ENCODE measurements at places on chromosomes 16 and 17. TPM values are rescaled to one million over a fixed set of nuclear protein-coding genes. Genes with fewer than 3 reads are reported as not detected.

DNA sequence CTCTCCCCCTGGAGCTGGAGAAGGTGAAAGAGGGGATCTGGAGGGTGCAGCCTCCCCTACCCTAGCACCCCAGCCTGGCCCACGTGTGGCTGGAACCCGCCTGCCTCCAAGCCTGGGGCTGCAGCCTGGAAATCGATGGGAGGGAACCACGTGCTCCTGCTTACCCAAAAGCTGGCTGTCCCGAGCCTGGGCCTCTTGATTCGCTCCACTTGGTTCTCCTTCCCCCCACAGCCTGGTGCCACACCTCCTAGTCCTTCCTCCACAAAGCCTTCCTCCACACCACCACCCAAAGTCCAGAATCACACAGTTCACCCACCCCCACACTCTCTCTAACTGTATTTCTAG, 29.3 kb downstream of the CFAP20 start:
- no peak for DNase-seq

DNA sequence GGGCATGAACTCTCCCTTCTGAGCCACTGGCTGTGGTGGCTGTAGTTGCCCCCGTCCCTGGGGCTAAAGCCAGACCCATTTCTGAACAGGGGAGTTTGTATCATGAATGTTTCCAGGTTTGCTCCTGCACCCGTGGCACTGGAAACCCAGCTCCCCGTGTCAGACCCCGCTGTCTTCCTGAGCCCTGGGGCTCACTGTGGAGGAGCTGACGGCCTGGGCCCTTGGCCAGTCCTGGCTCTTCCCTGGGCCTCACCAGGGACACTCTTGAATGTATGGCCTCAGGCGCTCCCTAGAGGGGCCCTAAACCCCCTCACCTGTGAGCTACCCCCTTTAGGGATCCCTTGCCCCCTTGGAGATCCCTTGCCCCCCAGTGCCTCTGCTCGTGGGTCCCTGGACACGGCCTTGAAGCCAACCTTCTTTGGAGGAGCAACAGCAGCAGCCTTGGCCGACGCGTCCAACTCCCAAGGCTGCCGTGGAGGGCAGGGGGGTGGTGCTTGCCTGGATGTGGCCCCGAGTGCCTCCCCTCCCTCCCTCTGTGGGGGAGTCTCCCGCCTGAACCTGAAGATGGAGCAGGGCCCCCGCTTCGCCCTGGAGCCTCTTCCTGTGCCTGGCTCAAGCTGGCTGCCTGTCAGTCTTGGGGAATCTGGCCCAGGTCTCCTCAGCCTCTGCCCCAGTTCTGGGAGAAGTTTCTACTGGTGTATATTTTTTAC, 15.9 kb downstream of the CASKIN2 start:
- DNase-seq = no peak

The CNGB1 gene
- 0.55 TPM for total RNA-seq

The DRC3 gene
- 1.4 TPM for total RNA-seq

The ACOX1 gene
- total RNA-seq = 272 TPM

GRCh38 chr16:11565665-11566064, 21.1 kb downstream of the LITAF start:
- no peak for DNase-seq

The SPNS2 gene
- total RNA-seq = 11.0 TPM

The CDT1 gene
- total RNA-seq = 20.9 TPM

The GPR139 gene
- not detected for total RNA-seq

DNA sequence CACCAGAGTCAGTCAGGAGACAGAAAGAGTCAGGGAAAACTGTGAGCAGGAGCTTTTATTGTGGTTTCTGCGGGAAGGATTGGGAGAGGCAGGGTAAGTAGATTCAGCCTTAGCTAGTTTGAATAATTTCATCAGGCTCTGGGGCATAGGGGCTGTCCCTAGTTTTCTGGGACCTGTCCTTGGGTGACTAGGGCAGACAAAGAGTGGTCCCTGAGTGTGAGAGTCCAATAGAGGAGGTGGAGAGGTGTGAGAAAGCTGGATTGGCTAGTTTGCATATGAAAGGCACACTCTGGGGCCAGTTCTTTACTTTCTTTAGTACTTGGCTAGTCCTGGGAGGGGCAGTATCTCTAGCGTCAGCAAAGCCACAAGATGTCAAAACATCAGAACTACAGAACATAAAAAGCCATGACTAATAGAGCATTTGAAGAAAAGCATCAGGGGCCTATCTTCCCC, 255.6 kb downstream of the HS3ST3A1 start:
- no peak for DNase-seq

GRCh38 chr16:71775949-71776348, 32.7 kb downstream of the AP1G1 start:
- no peak for DNase-seq

GRCh38 chr16:79970551-79971236, 370.2 kb upstream of the MAF start:
- DNase-seq = no peak

DNA sequence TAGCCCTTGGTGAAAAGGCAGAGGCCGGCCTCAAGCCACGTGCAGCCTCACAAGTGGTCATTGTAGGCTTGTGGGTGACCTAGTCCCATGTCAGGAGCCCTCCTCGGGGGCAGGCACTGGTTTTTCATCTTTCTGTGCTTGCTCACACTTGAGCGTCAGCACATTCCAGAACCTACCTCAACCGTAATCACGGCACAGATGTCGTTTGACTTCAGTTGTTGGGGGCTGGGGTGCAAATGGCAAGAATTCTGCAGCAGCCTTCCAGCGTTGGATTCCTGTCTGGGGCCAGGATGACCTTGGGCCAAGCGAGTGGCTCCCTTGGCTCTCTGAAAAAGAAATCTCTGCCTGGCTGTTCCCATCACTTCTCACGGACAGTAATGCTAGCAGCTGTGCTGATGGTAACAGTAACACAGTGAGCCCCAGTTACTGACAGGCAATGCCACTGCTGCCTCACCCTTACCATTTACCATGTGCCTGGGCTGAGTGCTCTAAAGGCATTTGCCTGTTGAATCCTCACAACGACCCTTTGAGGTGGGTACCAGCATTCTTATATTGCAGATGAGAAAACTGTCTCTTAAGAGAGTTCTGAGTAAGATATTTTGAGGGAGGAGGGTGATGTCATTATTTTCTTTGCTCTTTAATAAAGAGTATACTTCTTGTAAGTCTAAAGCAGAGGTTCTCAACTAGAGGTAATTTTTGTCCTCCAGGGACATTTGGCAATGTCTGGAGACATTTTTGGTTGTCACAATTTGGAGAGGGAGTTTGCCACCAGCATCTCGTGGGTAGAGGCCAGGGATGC, 46.5 kb downstream of the KSR1 start:
- no peak for DNase-seq

DNA sequence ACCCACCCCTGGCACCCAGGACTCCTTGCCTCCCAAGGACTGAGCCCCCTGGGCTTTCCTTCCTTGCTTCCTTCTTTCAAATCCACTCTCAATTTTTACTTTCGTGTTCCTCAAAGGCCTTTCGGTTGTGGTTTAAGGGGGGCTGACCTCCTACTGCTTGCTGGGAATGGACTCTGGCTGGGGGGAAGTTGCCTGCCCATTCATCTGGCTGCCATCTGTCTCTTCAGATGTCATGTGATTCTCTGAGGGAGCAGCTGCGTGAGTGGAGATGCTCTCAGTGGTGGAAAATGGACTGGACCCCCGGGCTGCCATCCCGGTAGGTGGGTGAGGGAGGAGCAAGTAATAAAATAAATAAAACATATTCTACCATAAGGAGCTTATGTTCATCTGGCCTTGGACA, 93.8 kb upstream of the RPRML start:
- DNase-seq = no peak

- no peak for DNase-seq
These were observed 4.9 kb downstream of the CDH11 start for GRCh38 chr16:65116818-65117430.

The ASB16 gene
- total RNA-seq = 0.29 TPM

DNA sequence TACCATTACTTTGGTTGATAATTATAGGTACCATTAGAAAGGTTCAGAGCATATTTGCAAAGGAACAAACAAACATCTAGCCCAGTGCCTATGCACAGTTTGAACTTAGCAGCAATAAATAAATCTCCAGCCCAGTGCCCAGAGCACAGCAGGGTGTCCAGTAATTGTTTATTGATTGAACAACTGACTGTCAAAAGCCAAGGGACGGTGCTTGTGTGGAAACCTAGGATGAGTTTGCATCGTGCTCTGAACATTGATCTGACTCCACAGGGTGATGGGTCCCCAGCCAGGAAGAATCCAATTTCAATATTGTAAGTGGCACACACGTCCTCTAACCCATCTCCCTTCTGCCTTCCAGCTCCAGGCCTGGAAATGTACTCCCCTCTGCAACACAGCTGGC, 625.5 kb upstream of the C16orf82 start:
- no peak for DNase-seq

The TBC1D3C gene
- not detected for total RNA-seq

GRCh38 chr17:72747501-72747900, 345.0 kb downstream of the SLC39A11 start:
- no peak for DNase-seq

DNA sequence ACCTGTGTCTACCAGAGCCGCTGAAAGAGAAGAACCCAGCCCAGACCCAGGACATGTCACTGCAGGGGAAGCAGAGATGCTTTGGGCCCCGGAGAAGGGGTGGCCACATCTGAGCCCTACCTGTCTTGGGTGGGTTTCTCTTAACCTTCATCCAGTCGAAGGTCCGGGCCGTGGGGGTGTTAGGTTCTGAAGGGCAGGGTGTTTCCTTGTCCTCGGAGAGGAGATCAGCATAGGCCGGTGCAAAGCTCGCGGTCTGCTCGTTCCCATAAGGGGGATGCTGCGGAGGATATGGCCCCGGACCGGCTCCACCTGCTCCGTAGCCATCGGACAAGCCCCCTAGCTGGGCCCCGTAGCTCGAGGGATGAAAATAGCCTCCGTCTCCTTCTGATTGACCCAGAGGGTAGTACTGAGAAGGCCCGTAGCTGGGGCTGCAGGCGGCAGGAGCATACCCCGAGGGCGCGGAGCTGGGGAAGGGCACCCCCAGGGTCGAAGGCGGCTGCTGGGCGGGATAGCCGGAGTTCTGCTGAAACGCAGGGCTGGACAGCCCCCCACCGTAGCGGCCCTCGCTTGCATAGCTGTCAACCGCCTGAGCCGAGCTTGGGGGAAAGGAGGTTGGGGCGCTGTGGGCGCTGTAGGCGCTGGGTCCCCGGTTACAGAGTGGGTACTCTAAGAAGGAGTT, 464 bp downstream of the HOXB1 start:
- DNase-seq = no peak

DNA sequence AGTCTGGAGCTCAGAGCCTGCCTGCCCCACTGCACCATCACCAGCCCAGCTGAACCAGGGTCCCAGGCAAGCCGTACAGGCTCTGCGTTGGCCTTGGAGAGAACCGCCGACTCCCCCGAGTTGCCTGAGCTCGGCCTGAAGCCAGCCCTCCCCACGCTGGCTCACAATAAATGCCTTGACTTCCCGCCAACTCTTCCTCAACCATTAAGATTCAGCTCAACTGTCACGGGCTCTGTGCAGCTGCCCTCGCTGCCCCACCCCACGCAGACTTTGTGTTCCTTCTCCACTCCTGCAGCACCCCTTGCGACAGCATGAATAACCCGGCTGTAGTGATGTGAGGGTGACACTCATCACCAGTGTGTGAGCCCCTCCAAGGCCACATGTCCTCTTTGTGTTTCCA, 4.8 kb upstream of the QPRT start:
- DNase-seq = peak; percentile 78

DNA sequence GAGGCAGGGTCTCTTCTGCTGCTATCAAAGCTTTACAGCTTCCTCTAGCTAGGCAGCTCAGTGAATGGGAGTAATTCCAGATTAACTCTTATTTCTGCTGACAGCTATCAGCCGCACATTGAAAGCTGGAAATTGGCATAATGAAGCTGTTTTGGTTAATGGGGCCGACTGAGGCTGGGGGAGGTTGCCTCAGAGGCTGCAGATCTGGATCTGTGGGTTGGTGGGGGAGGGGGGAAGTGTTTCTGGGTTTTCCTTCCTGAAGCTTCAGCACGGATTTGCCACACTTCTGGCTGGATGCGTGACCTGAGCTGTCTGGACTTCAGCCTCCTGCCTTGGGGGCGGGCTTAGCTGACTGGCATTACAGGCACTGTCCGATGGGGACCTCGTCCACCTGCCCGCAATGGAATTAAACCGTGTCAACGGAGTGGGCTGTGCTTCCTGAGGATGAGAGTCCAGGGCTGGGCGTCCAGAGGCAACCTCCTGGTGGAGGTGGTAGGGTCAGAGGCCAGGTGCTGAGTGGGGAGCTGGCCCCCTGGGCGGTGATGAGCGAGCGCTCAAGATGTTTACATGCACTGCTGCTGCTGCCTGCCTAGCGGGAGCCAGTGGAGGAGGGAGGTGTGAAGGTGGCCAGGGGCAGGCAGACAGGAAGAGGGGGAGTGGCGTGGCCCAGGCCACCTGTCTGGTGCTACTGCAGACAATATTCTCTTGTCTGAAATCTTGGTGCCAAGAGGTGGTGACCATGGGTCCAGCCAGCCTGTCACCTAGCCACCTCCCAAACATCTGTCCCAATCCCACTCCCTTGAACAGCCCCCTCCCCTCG, 6.7 kb upstream of the ABCC3 start:
- DNase-seq = peak; percentile 80

DNA sequence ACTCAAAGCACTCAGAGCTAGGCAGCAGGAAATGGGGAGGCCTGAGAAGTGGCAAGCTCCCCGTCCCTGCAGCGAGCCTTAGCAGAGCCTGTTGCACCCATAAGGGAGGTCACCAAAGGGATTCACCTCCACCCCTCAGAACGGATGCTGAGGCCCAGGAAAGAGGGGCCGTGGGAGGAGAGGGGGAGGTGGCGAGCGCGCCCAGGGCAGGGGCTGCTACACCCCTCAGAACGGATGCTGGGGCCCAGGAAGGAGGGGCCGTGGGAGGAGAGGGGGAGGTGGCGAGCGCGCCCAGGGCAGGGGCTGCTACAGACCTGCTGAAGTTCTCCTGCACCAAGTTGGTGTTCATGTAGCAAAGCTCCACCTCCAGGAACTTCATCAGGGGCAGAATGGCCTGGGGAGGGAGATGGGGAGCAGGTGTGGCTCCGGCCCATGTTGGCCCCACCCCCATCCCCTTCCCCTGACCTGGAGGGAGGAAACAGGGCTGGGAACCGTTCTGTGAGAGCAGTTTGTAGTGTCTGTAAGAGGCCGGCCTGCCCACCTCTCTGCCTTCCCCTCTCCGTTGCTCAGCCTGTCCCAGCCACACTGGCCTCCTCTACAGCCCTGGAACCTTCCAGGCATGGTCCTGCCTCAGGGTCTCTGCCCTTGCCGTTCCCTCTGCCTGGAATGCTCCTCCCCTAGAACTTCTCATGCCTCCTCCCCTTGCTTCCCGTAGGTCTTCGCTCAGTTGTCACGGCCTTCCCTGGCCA, 11.4 kb downstream of the UNC13D start:
- peak; percentile 60 for DNase-seq

GRCh38 chr17:40850293-40850972, 16.6 kb downstream of the KRT12 start:
- no peak for DNase-seq

Data from mucosa of descending colon (tissue), 3 donors.